ENCODE measurements at places on chromosomes 11 and 22.

GRCh38 chr11:32088117-32088941 lies 2.5 kb upstream of the RCN1 start:
- DNase-seq = no peak

GRCh38 chr11:61713464-61713863 lies 33.3 kb downstream of the DAGLA start:
- DNase-seq = no peak

- no peak for DNase-seq
Observed at GRCh38 chr22:40377931-40378330, 7.5 kb downstream of the SGSM3 start.

DNA sequence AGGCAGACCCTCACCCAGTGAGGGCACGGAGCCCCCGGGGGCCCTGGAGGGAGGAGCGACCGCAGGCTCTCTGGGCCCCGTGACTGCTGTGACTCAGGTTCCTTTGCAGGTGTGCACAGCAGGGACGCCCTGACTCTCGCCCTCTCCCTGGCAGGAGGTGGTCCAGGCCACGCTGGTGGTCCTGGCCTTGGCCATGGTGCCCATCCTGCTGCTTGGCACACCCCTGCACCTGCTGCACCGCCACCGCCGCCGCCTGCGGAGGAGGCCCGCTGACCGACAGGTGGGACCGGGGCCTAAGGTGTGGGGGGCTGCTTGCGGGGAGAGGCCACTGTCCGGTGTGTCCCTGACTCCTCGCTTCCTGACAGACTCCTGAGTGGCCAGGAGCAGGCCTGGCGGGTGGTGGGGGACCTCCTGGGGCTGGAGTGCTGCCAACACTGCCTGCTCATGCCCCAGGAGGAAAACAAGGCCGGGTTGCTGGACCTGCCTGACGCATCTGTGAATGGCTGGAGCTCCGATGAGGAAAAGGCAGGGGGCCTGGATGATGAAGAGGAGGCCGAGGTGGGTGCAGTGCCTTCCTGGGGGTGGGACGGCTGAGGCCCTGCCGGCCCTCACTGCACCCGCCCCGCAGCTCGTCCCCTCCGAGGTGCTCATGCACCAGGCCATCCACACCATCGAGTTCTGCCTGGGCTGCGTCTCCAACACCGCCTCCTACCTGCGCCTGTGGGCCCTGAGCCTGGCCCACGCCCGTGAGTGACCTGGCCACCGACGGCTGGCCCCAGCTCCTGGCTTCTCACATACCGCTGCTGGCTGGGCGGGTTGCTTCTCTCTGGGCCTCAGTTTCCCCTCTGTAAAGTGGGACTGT lies 10.9 kb downstream of the TCIRG1 start:
- DNase-seq = no peak

DNA sequence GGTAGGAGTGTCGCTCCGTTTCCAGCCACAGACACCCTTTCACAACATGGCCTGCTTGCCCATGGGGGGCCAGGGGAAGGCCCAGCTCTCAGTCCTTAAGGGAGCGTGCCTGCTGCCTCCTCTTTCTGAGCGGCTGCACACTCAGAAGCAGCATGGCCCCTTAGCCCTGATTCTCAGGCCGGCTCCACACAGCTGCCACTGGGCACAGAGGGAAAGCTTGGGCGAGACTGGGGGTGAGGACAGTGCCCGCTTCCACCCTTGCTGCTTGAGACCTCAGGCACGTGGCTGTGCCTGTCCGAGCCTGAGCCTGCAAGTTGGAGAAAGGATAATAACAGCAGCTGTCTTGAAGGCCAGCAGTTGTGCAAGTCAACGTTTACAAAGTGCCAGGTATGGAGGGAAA lies 416.3 kb downstream of the SHANK2 start:
- DNase-seq = no peak

DNA sequence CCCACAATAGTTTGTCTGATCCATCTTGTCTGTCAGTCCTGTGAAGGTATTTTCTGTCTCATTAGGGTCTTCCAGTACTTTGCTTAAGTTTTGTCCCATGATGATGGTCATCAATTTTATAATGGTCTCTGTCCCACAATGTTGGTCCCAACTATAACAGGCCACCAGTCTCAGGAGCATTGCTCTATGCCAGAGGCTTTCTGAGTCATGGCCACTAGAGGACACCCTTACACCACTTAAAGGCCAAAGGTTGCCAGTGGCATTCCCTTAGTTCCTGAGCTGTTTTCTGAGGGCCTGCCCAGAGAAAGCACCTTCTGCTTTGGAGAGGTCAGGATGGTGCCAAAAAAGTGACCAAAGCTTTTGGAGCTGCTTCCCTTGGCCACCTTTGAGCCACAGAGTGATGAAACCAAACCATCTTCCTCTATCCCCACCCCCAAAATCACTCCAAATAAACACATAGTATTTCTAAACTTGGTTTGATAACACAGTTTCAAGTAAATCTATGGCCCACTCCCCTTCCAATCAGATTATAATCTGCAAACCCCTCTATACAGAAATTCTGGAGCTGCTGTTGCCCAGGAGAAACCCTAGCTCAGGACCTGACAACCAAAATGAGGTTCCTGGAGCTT lies 19.3 kb downstream of the EIF3F start:
- DNase-seq = no peak

DNA sequence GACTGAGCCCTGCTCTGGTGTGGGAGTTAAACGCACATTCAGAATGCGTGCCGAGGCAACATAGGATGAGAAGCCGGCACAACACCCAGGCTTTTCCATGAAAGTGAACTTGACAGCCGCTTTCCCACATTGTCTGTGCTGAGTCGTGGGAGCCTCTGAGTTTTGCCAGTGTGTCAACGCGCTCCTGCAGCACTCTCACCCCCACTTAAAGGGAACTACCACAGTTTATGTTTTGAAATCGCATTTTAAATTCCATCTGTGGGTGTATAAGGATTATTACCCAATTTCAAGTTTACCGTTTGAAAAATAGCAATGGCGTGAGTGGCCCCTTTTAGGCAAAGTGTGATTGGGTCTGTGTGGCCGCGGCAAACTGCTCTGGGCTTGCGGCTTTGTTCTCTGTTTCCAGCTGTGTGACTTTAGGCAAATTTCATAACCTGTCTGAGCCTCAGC lies 81.5 kb downstream of the FBLN1 start:
- DNase-seq = no peak

- DNase-seq = no peak
Observed at GRCh38 chr11:47234669-47235100, 13.9 kb downstream of the ACP2 start.

DNA sequence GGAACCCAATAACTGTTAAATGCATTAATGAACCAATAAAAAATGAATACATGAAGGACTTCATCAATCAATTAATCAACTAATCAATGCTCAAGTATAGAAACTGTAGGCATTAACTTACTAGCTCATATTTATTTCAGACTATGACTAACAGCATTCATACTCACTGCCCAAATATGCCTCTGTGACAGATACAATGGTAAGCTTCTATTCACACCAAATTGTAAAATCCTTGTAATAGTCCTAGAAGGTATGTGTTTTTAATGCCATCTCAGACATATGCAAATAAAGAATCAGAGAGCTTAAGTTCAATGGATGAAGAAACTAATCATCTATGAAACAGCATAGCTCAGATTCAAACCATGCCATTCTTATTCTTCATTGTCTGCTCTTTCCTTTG lies 1253.6 kb upstream of the TENM4 start:
- no peak for DNase-seq

GRCh38 chr22:31447337-31447736 lies 42.3 kb downstream of the EIF4ENIF1 start:
- no peak for DNase-seq

GRCh38 chr11:73158356-73159051 lies 16.4 kb upstream of the FCHSD2 start:
- DNase-seq = no peak

DNA sequence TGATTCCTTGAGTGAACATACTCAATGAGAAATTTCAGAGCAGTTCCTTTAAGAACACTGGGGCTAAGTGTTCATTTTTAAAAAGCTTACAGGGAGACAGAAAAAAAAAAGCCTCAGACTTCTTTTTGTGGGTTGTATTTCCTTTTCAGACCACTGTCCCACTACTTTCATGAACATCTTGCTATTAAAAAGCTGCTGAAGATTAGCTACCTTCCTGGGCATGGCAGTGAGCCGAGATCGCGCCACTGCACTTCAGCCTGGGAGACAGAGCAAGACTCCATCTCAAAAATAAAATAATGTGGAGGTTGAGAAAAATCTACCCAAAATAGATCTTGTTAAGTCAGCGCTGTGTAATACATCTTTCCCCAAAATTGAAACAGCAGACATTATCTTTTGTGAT lies 10.8 kb downstream of the TRAF6 start:
- DNase-seq = no peak

DNA sequence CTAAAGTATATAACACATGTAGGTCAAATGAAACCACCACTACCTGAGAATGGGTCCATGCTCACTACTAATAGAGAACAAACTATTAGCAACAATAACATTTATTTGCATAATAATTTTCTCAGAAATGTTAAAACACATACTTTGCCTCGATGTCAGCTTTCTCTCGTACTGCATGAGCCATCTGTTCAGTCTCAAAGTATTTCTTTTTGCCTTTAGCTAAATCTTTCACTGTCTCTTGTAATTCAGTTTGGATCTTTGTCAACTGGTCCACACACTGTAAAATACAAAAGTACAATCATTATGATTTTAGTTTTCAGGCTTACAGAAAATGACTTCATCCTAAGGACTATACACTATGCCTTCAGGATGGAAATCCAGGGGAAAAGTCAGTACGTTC lies 153.3 kb downstream of the FCHSD2 start:
- DNase-seq = no peak

DNA sequence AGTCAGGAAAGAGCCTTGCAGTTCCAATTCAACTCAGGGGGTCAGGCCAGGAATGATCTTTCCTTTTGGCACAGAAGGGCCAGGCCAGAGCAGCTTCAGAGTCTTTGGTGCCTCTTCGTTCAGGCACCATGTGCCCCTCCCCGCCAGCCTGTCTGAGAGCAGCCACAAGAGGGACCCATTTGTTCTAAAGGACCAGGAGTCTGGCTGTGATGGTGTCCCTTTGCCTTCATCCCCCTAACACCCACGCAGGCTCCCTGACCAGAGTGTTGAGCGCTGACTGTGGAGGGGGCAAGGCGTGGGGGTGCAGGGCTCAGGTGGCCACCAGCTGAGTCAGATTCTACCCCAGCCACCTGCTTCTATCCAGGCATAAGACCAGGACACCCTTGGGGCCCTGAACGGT lies 156.4 kb downstream of the TTC17 start:
- no peak for DNase-seq

DNA sequence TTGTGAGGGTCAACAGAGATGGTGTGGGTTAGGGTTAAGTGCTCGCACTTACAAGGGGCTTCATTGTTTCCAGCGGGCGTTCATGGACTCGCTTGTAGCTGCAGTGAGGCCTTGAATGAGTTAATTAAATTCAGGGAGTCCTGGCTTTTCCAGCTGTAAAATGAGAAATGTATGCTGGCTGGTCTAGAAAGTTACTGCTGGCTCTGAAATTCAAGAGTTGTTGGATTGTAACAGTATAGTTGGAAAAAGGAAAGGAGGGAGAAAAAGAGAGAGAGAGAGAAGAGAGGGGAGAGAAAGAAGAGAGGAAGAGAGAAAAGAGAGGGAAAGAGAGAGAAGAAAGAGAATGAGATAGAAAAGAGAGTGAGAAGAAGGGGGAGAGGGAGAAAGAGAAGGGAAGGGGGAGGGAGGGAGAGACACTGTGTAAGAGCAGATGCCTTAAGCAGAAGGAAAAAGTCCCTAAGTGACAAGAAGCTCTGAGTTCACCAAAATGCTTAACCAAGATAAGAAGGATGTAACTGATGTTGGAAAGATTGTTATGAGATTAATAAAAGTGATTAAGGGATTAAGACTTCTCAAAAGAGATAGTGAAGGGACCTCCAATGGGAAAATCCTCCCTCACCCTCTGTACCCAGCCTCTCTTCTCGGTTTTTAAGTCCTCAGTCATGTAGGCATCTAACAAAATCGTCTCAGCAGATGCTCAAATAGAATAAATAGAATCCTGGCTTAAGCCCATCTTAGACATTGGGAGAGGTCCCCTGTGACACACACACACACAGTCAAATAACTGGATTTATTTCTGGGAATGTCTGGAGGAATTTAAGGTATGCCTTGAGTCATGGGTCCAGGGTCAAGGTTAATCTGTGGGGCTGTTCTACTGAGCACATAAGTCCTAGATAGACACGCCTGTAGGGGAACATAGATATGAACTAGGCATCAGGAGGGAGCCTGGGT lies 477.9 kb downstream of the MIAT start:
- no peak for DNase-seq

GRCh38 chr11:44840521-44841251 lies 110.0 kb downstream of the TP53I11 start:
- DNase-seq = no peak

DNA sequence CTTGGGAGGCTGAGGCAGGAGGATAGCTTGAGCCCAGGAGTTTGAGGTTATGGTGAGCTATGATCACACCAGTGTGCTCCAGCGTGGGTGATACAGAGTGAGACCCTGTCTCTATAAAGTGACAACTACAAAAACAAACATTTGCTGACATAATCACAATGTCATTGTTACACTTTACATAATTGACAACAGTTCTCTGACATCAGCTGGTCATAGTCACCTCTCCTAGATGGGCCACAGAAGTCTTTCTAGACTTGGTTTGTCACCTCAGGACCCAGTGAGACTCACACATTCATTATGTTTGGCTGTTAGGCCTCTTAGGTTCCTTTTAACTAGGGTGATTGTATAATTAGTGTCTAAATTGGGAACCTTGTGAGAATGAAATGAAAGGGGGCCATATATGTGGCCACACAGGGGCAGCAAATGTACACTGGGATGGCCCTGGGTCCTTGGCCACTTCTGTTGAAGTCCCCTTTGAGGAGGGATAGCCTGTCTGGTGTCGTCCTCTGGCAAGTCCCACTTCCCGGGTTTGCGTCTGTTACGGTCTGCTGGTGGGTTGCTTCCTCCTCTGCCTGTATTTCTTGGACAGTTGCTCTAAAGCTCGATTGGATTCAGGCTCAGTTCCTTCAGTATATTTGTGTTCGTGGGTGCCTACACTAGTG lies 5.8 kb upstream of the PPIL2 start:
- DNase-seq = no peak

DNA sequence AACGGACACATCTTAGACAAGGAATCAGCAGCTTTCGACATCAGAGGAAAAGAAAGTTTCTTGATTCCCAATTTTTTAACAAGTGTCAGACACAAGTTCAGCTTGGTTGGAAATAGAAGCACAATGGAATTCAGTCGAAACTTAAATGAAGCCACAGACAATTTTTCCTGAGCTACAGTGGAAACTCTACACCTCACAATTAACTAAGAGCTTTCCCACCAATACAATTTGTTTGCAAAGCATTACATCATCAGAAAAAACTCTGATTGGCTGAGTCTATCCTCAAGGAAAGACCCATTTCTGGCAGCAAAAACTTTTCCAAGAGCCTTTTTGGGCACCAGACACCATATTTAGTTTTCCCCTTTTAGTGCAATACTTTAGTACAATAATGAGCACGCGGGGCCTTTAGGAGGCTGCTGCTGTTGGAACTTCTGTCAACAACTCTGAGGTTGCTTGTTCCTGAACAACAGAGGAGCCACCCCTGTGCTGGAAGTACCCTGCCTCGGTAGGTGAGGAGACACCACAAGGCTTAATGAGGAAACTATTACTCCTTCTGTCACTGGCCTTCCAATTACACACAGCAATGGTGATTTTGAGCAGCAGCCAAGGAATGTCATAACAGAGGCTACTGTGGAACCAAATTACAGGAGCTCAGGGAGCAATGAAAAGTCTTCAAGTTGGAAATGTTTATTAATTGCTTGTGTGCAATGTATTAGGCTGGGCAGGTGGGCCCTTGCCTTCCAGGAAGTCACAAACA lies 61.9 kb upstream of the BARX2 start:
- no peak for DNase-seq

- no peak for DNase-seq
Observed at GRCh38 chr22:44639891-44640617, 62.0 kb upstream of the PRR5 start.

- no peak for DNase-seq
Observed at GRCh38 chr11:119179983-119180382, 5.3 kb upstream of the NHERF4 start.
